GM12892 (cell line): ENCODE measurements at places on chromosomes 5 and 9.

DNA sequence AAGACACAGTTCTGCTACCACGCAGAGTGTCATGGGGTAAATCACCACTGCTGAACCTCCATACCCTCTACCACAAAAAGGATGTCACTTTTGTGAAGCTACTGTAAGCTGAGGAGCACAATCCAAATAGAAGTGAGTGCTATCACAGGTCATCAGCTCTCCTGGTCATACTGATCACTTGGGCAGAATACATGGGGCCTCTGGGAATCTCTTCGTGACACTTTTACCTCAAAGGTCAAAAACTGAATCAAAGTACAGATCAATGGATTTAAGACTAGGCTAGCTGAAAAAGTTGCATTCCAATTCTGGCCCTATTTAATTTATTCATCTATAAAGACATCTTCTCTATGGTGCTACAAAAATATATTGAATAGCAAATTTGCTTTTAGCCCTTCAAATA, 115.5 kb downstream of the MPDZ start:
- DNase-seq: no peak

GRCh38 chr9:75431375-75431774, 343.1 kb downstream of the OSTF1 start:
- no peak for DNase-seq

DNA sequence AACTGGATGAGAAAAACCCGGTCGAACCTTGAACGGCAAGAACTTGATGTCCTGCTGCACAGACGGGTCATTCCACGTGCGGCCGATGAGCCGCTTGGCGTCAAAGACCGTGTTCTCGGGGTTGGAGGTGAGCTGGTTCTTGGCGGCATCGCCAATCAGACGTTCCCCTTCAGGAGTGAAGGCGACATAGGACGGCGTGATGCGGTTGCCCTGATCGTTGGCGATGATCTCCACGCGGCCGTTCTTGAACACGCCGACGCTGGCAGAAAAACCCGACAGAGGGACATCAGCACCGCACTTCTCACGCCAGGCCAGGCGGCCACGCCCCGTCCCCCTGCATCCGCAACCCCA, 519 bp downstream of the HSPA5 start:
- peak; percentile 26 for DNase-seq

DNA sequence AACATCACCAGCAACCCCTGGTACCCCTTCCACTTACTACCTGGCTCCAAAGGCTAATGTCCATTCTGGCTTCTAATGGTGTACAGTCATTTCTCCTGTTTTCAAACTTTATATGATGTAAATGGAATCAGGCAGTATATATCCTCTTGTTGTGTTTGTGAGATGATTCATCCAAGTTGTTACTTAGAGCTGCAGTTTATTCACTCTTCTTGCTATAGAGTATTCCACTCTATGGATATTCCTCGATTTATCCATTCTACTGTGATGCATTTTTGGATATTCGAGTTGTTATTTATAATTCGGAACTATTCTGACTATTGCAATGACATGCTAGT, 32.4 kb downstream of the IRF1 start:
- DNase-seq: no peak

- no peak for DNase-seq
Measured at GRCh38 chr5:173670130-173670651, 53.7 kb upstream of the BOD1 start.

GRCh38 chr9:36293918-36294317, 35.7 kb upstream of the GNE start:
- DNase-seq: no peak
